WTC11 (cell line): ENCODE measurements at places on chromosomes 2 and 18. TPM values are rescaled to one million over a fixed set of nuclear protein-coding genes. Genes with fewer than 3 reads are reported as not detected.

DNA sequence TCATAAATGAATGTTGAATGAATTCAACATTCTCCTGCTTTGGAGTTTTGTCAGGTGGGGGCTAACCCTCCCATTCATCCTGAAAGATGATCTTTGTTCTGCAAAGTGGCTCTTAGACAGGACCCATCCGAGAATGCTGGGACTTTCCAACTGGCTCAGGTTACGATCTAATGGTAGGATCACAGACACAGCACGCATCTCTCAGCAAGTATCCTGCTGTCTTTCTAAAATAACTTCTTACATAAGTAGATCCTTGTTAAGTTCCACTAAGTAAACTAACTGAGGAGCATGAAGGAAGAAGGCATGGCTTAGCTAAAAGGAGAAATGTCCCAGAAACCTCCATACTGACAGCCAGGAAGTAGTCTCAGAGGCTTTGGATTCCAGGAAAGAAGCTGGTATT lies 23.7 kb downstream of the CYP27A1 start:
- no peak overlapping the region for H3K4me3 ChIP-seq
- no peaks in the 10 kb centered on the region; the same call in 1 of the 2 replicates for H3K27me3 ChIP-seq
- H3K36me3 ChIP-seq: peaks cover 13% of the 10 kb centered on the region
- H3K4me1 ChIP-seq: peaks cover 17% of the 10 kb centered on the region
- H3K27ac ChIP-seq: peak overlapping the region; percentile 90

DNA sequence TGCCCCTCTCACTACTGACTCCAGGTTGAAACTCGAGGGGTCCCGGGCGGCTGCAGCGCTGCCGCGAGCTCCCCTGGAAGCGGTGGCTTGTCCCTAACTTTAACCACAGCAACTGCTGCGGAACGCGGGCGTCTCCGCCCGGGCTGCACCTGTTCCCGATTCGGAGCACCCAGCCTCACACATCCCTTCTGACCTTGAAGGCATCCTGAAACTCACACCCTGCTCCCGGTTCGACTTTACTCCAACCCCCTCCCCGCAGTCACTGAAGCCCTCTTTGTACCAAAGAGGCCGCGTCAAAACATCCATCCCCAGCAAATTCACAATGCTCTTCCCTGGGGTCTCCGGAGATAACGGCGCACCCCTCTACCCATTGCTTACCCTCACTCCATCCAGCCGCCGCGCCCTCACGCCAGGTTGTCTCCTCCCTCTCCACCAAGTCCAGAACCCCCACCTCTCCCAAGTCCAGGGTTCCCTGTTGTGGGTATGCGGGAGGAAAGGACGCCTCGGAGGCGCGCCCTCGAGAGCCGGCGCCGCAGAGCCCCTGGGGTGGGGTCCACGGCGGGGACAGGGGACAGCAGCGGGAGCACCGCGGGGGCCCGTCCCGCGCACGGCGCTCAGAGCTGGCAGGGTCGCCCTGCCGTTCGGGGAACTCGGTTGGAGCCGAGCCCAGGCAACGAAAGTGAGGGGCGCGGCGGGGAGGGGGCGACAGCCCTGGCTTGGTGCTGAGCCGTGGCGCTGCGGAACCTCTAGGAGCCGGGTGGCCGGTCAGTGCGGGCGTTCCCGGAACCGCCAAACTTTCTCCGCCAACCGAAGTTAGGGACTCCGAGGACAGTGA lies 934 bp downstream of the MYO5B start:
- H3K27ac ChIP-seq: no peak overlapping the region
- H3K4me3 ChIP-seq: peak overlapping the region; percentile 76
- peak; percentile 31 for DNase-seq
- peaks cover 24% of the 10 kb centered on the region for H3K4me1 ChIP-seq
- no peaks in the 10 kb centered on the region for H3K36me3 ChIP-seq

- no peak for DNase-seq
- H3K27me3 ChIP-seq: no peaks in the 10 kb centered on the region
- H3K4me1 ChIP-seq: peaks cover 18% of the 10 kb centered on the region
- H3K4me3 ChIP-seq: no peak overlapping the region
These were observed 6.0 kb downstream of the HADHA start for GRCh38 chr2:26238311-26238958.

Gene CD8B2
- 0.09 TPM in 1 of 3 replicates, not detected in the others for total RNA-seq

Gene PKDCC
- total RNA-seq: 15.1 to 27.3 TPM (median 15.6 TPM) in 3 replicates
